Right atrium auricular region (tissue), 2 donors: ENCODE measurements at places on chromosomes 7 and 10.

DNA sequence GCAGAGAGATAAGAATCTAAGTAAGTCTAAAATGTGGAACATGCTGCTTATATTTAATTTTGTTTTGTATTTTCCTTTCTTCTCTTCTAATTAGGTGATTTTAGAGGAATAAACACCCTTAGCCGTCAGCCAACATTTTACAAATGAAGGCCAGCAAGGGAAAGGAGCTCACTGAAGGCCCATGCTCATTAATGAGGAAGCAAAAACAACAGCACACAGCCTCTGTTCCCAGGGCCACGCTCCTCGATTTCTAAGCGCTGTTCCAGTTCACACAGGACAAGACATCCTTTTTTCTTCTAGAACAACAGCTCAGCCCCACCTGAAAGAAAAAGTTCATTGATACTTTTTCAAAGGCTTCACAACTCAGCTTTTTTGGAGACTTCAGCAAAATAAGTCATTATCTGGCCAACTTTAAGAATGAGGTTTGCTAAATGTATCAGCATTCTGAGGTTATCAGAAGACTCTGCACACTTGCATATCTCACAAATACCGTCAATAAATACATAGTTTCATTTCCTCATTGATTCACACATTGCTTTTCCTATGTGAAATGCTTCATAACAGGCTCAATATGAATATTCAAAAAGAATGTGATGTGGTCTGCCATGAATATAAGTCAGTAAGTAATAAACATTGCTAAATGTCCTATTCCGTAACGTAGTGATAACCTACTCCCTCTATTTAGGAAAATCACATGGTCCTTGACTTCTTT lies 34.8 kb upstream of the SFMBT2 start:
- H3K27me3 ChIP-seq, result no peaks in the 10 kb centered on the region
- no peak overlapping the region for H3K4me3 ChIP-seq
- no peaks in the 10 kb centered on the region for H3K36me3 ChIP-seq
- H3K4me1 ChIP-seq, result no peaks in the 10 kb centered on the region

- peaks cover 39% of the 10 kb centered on the region for H3K4me1 ChIP-seq
- no peaks in the 10 kb centered on the region for H3K36me3 ChIP-seq
- peak overlapping the region; percentile 68 for H3K27ac ChIP-seq
- H3K27me3 ChIP-seq, result no peaks in the 10 kb centered on the region
- H3K4me3 ChIP-seq, result no peak overlapping the region
Measured at GRCh38 chr7:76364198-76364584, 5.4 kb upstream of the YWHAG start.

- H3K27ac ChIP-seq, result peak overlapping the region; percentile 23
- H3K4me1 ChIP-seq, result peaks cover 22% of the 10 kb centered on the region
- H3K27me3 ChIP-seq, result no peaks in the 10 kb centered on the region
- H3K36me3 ChIP-seq, result peaks cover 13% of the 10 kb centered on the region
Measured at GRCh38 chr7:93146036-93146435, 2.1 kb downstream of the SAMD9L start.

DNA sequence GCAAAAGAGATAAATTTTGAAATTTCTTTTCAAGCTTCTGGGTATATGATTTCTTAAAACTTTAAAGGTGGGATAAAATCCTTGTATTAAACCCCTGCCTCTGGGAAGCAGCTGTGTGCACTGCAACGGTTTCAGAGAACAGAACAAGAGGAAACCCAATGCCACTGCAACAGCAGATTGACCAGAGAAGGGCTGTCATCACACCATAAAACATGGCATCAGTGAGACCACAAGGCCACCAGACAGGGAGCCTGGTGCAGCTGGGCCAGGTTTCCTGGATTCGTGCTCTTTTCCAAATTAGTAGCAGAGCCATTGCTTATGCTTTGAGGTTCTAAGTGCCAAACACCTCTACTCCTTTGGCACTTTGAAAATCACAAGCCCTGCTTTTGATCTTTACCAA lies 152.4 kb downstream of the PRPF18 start:
- no peak overlapping the region for H3K27ac ChIP-seq
- no peak overlapping the region for H3K4me3 ChIP-seq
- H3K36me3 ChIP-seq, result peaks cover 16% of the 10 kb centered on the region
- H3K4me1 ChIP-seq, result no peaks in the 10 kb centered on the region
- H3K27me3 ChIP-seq, result no peaks in the 10 kb centered on the region

GRCh38 chr10:126904818-126905701 lies at the start of gene DOCK1:
DOCK1 (plus strand) TSS chr10:126905428; CDS start chr10:126905518, 90 bp downstream.
- H3K27ac ChIP-seq, result peak within 1 kb of the TSS; percentile 60
- no peaks in the 10 kb centered on the region for H3K4me1 ChIP-seq
- H3K4me3 ChIP-seq, result peak within 1 kb of the TSS; percentile 85
- no peak for DNase-seq

DNA sequence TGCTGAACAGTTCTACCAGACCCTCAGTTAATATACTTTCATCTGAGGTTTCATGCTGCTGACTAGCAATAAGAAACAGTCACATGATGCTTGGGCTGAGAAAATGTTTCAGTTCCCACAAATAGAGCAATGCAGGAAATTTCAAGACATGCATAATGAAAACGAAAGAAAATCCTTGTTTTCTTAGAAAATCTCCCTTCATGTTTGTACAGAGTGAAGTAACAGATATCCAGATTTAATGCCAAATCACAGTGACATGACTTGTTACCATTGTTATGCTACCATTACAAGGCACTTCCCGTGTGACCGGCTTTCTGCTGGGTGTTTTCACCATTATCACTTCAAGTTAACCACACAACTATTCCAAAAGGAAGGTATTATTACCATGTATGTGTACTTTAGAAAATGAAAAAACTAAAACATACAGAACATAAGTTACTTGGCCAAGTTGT lies 121.7 kb downstream of the DOCK4 start:
- no peak for DNase-seq
- no peak overlapping the region for H3K4me3 ChIP-seq
- no peaks in the 10 kb centered on the region for H3K36me3 ChIP-seq
- no peaks in the 10 kb centered on the region for H3K27me3 ChIP-seq
- peaks cover 19% of the 10 kb centered on the region for H3K4me1 ChIP-seq
- H3K27ac ChIP-seq, result peak overlapping the region; percentile 53

- H3K27me3 ChIP-seq, result no peaks in the 10 kb centered on the region
- no peaks in the 10 kb centered on the region for H3K4me1 ChIP-seq
- no peak for DNase-seq
Measured at GRCh38 chr7:93198472-93198871, 27.8 kb downstream of the HEPACAM2 start.

DNA sequence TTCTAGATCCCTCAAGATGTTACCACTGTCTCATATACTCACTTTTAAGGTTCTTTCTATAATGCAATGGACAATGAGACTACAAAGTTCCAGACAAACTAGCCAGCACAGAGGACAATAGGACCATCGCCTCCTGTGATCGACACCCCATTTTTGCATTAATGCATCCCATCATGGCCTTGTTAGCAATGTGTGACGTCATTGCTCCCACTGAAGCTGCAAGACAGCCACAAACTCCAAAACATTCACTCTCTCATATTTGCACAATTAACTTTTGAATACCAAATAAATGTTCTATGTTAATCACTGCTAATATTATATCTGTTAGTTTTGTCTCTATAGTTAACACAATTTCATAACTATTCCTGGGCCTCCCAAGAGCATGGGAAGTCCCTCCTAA lies 88.8 kb upstream of the TMEM72 start:
- no peak for DNase-seq
- H3K36me3 ChIP-seq, result no peaks in the 10 kb centered on the region
- no peak overlapping the region for H3K27ac ChIP-seq
- no peak overlapping the region for H3K4me3 ChIP-seq
- no peaks in the 10 kb centered on the region for H3K4me1 ChIP-seq
- H3K27me3 ChIP-seq, result no peaks in the 10 kb centered on the region

DNA sequence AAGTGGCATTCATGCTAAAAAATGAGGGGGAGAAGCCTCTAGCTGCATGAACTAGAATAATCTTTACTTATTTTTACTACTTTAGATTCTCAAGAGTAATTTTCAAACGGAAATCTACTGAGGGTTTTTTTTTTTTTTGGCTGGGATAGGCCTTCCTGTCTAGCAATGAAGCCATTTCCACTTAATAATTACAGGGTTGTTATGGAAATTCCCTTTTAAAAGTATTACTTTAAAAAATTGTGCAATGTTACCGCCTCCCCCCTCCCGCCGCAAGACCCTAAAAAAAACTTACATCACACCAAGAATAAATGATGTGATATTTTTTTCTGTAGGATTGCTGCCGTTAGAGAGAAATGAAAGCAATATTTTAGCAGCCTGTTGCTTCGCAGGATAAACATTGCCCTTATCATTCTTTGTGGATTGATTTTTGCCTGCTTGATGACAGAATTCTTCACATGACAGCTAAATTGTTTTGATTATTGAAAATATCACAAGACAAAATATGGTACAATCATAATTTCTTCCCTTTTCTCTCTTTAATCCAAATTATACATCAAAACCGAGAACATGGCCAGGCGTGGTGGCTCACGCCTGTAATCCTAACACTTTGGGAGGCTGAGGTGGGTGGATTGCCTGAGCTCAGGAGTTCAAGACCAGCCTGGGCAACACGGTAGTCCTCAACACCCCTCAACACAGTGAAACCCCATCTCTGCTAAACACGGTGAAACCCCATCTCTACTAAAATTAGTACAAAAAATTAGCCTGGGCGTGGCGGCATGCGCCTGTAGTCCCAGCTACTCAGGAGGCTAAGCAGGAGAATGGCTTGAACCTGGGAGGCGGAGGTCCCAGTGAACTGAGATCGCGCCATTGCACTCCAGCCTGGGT lies 32.8 kb downstream of the ARL4A start:
- H3K4me3 ChIP-seq, result no peak overlapping the region
- peaks cover 54% of the 10 kb centered on the region for H3K4me1 ChIP-seq
- peak overlapping the region; percentile 54 for H3K27ac ChIP-seq
- no peaks in the 10 kb centered on the region for H3K27me3 ChIP-seq
- no peaks in the 10 kb centered on the region for H3K36me3 ChIP-seq
- DNase-seq, result no peak

DNA sequence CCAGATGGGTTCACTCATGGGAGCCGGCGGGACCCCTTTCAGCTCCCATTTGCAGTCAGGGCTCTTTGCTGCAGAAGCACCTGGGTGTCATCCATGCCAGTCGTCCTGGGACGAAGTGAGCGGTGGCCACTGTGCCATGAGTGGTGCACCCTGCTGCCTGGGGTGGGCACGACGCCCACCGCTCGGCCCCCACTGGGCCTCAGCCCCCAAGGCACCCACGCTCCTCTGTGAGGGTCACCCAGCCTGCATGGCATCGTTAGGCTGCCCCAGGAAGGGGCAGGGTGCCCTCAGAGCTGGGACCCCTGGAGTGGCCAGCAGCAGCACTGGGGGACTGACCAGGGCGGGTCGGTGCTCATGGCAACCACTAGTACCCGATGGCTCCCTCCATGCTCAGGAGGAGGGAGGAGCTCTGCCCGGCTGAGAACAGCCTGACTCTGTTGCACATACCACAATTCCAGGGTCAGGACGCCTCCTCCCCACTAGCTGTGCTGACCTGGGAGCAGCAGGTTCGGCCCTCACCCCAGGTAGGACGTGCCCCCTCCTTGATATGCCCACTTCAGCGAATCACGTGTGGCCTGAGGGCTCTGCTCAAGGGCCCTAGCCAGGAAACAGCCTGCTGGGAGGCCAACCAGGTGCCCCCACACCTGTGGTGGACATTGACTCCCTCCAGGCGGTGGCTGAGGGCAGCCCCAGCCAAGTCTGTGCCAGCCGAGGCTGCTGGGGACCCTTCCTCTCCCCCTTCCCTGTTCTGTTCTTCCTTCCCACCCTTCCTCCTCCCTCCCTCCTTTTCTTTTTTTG lies 28.5 kb upstream of the CFAP46 start:
- no peaks in the 10 kb centered on the region for H3K4me1 ChIP-seq
- DNase-seq, result no peak
- no peaks in the 10 kb centered on the region for H3K36me3 ChIP-seq
- H3K4me3 ChIP-seq, result no peak overlapping the region
- H3K27ac ChIP-seq, result no peak overlapping the region

DNA sequence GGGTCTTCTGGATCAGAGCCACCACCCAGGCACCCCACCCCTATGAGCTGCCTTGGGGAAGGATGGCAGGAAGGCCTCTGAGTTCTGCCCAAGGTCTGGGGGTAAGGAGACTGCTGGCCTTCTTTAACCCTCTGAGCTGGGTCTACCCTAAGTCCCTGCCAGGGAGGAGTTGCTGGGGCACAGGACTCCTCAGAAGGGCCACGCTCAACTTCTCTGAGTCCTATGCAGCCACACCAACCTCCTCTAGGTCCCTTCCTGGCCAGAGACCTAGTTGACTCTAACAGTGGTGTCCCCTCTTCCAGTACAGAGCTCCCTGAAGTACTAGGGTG lies 2.6 kb upstream of the NEURL1 start:
- no peaks in the 10 kb centered on the region for H3K27me3 ChIP-seq
- H3K4me3 ChIP-seq, result no peak overlapping the region
- H3K36me3 ChIP-seq, result no peaks in the 10 kb centered on the region
- DNase-seq, result no peak

DNA sequence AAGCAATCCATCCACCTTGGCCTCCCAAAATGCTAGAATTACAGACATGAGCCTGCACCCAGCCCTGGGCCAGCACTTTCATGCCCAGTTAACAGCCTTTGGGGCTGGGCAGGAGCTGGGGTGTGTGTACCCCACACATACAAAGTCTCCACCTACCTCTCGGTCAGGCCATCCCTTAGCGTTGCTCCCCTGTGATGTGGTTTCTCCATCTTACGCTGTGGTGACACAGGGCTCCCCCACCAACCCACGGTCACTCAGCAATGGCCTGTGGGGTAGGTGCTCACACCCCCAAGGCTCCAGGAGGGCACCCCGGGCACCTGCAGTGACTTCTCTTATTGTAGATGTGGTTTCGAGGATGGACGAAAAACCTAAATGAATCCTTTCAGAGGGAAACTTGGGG lies 58.8 kb downstream of the ASB13 start:
- no peak overlapping the region for H3K4me3 ChIP-seq
- H3K27ac ChIP-seq, result no peak overlapping the region
- no peaks in the 10 kb centered on the region for H3K36me3 ChIP-seq

- no peaks in the 10 kb centered on the region for H3K4me1 ChIP-seq
- no peak overlapping the region for H3K4me3 ChIP-seq
- H3K36me3 ChIP-seq, result no peaks in the 10 kb centered on the region
- DNase-seq, result no peak
Measured at GRCh38 chr7:112225006-112225405, 18.5 kb downstream of the ZNF277 start.

- no peak overlapping the region for H3K27ac ChIP-seq
- peaks cover 36% of the 10 kb centered on the region for H3K36me3 ChIP-seq
- no peaks in the 10 kb centered on the region for H3K4me1 ChIP-seq
- H3K27me3 ChIP-seq, result no peaks in the 10 kb centered on the region
- DNase-seq, result no peak
- no peak overlapping the region for H3K4me3 ChIP-seq
Measured at GRCh38 chr10:60208676-60209269, 180.9 kb downstream of the ANK3 start.

- H3K27ac ChIP-seq, result no peak overlapping the region
- no peaks in the 10 kb centered on the region for H3K4me1 ChIP-seq
- H3K36me3 ChIP-seq, result no peaks in the 10 kb centered on the region
- no peaks in the 10 kb centered on the region for H3K27me3 ChIP-seq
- DNase-seq, result no peak
Measured at GRCh38 chr10:126465771-126466170, 77.5 kb upstream of the ADAM12 start.
